Esophagus muscularis mucosa (tissue), 4 donors: ENCODE measurements at places on chromosomes 7 and 10. TPM values are rescaled to one million over a fixed set of nuclear protein-coding genes. Genes with fewer than 3 reads are reported as not detected.

DNA sequence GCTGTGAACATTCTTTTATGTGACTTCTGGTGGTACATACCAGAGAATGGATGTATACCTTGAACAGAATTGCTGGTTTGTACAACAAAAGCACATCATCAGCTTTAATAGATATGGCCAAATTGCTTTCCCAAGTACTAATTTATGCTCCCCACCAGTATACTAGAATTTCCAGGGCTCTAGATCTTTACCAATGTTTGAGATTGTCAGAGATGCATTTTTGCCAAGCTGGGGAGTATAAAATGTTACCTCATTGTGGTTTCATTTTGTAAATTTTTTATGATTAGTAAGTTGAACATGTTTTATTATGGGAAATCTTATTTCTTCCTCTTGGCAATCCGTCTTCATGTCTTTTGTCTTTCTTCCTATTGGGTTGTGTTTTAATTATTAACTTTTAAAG is 179.9 kb upstream of the TMEM106B start:
- no peak for DNase-seq

DNA sequence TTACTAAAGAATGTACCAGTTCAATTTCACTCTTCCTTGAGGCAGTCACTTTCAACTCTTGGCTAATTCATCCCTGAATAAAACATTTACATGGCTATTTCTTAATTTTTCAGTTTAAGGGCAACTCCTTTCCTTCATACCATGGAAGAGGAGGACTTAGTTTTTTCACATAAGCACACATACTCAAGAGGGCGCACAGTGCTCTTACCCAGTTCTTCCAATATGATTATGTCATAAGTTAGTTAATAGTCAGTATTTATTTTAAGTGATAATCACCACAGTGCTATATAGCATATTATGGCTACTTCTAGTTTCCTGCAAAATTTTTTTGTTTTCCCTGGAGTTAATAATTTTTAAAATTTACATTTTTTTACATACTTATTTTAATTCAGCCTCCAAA is 58.6 kb downstream of the SND1 start:
- DNase-seq, result no peak

DNA sequence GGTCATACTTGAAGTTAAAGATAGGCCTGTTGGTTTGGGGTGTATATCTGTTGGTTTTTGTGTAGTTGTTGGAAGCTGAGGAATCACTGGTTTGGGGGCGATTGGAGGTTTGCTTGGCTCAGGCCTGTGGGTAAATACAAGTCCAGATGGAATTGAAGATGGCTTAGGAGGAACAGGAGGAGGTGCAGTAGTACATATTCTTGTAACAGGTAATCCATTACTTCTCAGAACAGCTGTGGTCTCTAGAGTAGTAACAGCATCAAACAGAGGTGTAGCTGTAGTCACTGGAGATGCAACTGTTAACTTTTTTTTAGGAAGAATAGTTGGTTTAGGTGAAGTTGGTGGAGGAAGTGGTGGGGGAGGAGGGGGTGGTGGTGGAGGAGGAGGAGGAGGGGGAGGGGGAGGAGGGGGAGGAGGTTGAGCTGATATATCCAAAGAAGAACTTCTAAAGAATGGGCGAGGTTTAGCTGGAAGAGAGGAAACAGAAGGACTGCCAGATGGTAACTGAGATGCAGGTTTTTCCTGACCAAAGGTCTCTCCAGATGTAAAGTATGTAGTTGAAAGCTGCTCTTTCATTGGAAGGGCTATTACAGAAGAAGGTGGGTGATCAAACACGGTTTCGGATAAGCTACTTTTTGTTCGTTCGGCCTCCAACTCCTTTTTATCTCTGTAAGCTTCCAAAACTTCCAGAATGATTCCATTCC is 209.2 kb downstream of the PCLO start:
- no peak for DNase-seq

DNA sequence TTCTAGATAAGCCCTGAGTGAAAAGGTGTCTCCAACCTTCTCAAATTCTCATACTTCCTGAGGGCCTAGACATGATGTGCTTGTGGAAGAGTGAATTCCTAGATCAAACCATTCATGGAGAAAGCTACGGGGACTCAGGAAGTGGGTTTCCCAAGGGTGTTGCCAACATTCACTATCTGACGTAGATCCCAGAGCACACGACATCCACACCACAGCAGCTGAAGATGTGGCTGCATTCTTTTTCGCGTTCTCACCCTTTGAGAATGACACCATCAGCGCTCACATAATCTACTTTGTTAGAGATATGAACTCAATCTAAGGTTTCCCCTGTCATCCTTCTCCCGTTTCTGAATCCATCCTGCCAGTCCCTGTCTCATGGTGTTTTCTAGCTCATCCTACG is 290.8 kb downstream of the DNAJB6 start:
- DNase-seq, result no peak

The COPS6 gene
- total RNA-seq, result 97.6 TPM

The STOX1 gene
- total RNA-seq, result 3.0 TPM

The CRYGN gene
- 0.33 TPM for total RNA-seq

DNA sequence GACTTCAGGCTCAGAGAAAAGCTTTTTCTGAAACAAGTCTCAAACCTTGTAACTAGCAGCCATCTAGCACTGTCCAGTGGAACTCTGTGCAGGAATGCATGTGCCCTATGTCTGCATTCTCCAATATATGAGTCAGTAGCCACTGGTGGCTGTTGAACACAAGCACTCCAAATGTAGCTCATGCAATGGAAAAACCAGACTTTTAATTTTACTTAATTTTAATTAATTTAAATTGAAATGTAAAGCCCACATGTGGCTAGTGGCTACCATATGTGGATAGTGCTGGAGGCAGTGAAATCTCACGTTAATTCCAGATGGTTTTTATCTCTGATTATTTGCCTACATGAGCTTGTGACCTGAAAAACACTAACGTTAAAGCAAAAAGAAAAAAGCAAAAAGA is 225.1 kb downstream of the GATA3 start:
- DNase-seq, result no peak

The NME8 gene
- total RNA-seq, result not detected

DNA sequence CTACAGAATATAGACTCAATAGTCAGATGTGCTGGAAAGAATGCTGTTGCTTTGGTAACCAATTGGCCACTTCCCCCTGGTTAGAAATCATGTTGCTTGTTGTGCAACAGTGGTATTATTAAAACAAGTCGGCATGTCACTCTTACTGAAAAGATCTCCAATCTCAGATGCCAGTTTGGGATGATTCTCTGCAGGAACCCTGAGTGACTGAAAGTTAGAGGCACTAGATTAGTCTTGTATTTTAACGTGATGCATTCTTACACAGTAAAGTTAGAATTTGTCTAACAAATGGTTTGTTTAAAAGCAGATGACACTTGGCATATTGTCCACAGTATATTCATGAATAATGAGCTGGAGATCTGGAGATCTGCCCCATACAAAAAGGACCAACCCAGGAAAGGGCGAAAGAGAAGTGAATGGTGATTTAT is 287.6 kb downstream of the TWIST1 start:
- DNase-seq, result no peak

- no peak for DNase-seq
Measured at GRCh38 chr7:36116347-36117202, 36.5 kb upstream of the EEPD1 start.

GRCh38 chr10:45386657-45387056 is 12.6 kb downstream of the ALOX5 start:
- DNase-seq, result no peak

The IFIT5 gene
- total RNA-seq, result 13.0 TPM

The ARHGAP19 gene
- 4.7 TPM for total RNA-seq

- no peak for DNase-seq
Measured at GRCh38 chr7:99363286-99363685, 11.2 kb upstream of the ARPC1B start.

The GPR15LG gene
- total RNA-seq, result not detected

- DNase-seq, result no peak
Measured at GRCh38 chr7:136501151-136501550, 367.3 kb upstream of the CHRM2 start.

The ZNF33A gene
- 31.5 TPM for total RNA-seq

DNA sequence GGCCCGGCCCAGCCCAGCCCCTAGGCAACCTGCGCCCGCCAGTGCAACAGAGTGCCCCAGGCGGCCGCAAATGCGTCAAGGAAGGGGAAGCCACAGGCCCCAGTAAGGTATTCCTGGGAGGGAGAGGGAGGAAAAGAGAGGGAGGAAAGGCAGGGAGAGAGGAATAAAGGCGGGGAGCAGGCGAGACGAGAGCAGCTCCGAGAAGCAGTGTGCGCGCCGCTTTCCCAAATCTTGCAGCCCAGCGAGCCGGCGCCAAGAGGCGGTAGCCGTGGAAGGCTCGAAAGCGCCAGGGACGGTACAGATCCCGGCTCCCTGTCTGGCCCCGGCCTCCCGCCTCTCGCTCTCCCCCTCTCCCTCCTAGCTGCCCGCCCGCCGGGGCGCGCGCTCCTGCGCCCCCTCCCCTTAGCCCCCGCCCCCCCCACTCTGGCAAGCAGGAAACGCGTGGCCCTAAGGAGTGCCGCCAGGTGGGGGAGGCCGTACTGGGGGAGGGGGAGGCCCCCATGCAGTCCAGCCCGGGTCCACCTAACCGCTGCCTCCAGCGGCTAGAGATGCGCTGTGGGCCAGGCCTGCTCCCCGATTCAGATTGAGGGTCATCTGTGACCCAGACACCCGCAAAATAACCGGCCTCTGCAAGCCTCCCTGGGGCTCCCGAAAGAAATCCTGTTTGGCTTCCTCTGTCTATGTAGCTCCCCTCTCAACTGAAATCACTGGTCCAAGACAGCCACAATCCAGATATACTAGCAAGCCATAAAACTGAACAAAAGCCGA is 4.3 kb downstream of the HOXA10 start:
- DNase-seq, result no peak

GRCh38 chr7:26337232-26337865 is 45.7 kb downstream of the SNX10 start:
- no peak for DNase-seq

GRCh38 chr10:35579726-35580422 is 25.3 kb upstream of the GJD4 start:
- no peak for DNase-seq

- DNase-seq, result no peak
Measured at GRCh38 chr7:50632561-50633413, 67.6 kb upstream of the DDC start.

The GIMAP1 gene
- 6.8 TPM for total RNA-seq

The BAIAP2L1 gene
- 0.84 TPM for total RNA-seq

The FRAT1 gene
- total RNA-seq, result 9.1 TPM

- DNase-seq, result no peak
Measured at GRCh38 chr10:43376828-43377423, 5.5 kb downstream of the FXYD4 start.

DNA sequence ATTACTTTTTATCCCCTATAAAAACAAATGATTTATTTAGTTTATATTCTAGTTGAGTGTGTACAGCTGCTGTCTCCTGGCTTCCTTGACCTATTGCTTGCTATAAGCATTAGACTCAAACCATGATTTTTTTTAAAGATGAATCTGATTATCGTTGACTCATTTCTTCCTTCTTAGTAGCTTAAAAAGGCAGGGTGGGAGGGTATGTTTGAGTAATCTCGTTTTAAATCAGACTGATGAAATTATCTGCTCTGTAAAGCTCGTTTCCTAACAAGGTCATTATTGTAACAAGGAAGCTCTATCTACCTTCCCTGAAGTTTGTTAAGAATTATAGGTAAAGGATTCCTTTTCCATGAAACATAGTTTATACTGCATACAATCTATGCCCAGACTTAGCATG is 276.3 kb upstream of the KCND2 start:
- DNase-seq, result no peak

DNA sequence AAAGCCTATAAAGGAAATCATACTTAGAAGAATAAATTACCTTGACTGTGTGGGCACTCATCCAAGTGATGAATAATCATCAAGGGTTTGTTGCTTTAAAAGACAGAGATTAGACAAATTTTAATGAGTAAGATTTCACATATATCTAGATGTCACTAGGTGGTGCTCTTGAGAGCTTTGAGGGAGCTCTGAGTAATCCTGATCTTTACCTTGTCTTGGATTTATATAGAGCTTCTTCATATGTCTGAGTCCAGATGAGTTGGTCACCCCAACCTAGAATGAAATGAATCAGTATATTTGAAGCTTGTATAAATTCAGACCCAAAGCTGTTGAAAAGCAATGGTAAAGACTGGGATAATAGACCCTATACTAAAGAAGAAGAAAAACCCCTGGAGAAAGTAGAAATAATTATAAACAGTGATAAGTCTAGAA is 3.7 kb downstream of the AGR2 start:
- DNase-seq, result no peak

GRCh38 chr7:71871446-71871845 is 540.7 kb downstream of the CALN1 start:
- DNase-seq, result no peak

The HMX3 gene
- total RNA-seq, result not detected

DNA sequence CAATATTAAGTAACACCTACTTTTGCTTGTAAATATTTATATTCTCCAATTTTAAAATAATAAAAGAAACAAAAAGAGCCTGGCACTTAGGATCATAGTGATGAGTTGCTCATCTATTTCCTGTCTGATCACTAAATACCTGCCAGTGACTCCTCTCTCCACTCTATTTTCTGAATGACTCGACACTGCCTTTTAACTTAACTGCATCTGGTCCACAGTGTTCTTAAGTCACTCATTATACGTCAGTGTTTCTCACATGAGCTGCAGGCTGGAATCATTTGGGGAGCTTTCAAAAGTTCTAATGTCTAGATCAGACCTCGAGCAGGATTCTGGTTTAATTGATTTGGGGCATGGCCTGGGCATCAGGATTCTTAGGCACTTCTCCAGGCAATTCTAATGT is 78.0 kb upstream of the AGBL3 start:
- peak; percentile 68 for DNase-seq

DNA sequence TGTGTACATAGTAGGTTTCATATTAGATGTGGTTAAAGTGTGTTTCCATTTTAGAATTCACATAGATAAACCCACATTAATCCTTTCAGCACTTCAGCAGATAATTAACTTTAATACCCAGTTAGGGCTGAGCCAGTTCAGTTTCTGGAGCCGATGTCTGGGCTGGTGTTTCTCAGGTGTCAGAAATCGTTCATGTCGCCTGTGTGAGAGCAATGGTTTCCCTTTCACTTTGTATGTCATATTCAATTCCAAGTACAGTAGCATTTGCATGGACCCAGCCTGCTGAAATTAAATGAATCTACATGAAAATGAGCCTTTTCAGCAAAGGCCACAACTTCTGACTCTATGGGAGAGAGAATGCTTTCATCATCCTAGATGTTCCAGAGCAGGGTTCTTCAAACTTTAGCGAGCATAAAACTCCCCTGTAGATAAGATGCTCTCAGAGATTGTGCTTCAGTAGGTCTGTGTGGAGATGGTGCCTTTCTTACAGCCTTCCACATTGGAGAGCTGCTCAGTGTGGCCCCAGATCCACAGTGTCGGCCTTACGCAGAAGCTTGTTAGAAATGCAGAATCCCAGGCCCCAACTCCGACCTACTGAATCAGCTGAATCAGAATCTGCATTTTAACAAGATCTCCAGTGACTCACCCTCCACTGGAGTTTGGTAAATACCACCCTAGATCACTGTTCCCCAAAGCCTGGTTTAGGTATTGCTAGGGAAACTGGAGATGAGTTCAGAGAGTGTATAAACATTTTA is 19.6 kb downstream of the WIPF3 start:
- peak; percentile 57 for DNase-seq

The NHLRC2 gene
- 59.4 TPM for total RNA-seq

The DENND10 gene
- 21.1 TPM for total RNA-seq
